ENCODE measurements at places on chromosomes 16 and 17.
A peak's percentile ranks its signal among the peaks of the same experiment; 100 is the strongest.

GRCh38 chr17:29760279-29761039 lies 137.7 kb upstream of the CORO6 start:
- H3K27ac ChIP-seq = peak overlapping the region; percentile 54
- H3K4me1 ChIP-seq = peaks cover 3% of the 10 kb centered on the region
- DNase-seq = no peak
- no peaks in the 10 kb centered on the region for H3K36me3 ChIP-seq

DNA sequence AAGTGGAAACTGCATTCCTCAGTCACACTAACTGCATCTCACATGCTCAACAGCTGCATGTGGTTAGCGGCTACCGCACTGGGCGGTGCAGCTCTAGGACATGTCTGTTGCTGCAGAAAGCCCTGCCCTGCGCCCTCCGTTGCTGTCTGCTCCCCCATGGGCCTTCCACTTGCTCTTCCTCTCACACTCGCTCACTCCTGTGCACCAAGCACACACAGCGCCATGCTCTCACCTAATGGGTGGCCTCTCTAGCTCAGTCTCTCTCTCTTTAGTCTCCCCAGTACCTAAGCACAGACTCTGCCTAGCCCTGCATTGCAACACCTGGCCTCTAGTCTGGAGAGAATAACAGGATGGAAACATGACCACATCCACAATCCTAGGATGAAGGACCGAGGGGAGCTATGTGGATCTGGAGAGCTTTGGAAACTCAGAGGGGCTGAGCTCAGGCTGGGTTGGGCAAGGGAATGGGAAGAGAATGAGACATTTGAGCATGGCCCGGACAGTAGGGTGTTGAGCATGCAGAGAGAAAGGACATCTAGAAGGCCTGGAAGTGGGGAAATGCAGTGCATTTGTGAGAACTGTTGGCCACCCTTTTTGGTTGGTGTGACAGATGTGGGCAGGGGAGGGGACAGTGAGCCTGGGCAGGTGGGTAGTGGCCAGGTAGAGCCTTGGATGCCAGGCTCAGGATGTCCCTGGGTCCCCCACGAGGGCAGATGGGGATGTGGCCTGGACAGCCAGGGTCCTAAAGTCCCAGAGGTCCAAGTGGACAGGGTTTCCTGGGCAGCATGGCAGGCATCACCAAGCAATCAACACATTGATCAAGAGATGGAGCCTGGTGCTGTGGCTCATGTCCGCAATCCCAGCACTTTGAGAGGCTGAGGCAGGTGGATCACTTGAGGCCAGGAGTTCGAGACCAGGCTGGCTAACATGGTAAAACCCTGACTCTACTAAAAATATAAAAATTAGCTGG lies 16.1 kb downstream of the SGCA start:
- no peak overlapping the region for H3K4me3 ChIP-seq
- peaks cover 9% of the 10 kb centered on the region for H3K4me1 ChIP-seq
- peak overlapping the region; percentile 85 for H3K27ac ChIP-seq
- H3K36me3 ChIP-seq = no peaks in the 10 kb centered on the region
- H3K27me3 ChIP-seq = no peaks in the 10 kb centered on the region
- DNase-seq = no peak

GRCh38 chr16:6189216-6189615 lies 1091.6 kb upstream of the EEF2KMT start:
- H3K4me1 ChIP-seq = no peaks in the 10 kb centered on the region
- H3K36me3 ChIP-seq = no peaks in the 10 kb centered on the region
- no peak for DNase-seq
- no peaks in the 10 kb centered on the region for H3K27me3 ChIP-seq

- H3K27me3 ChIP-seq = peaks cover 3% of the 10 kb centered on the region
- no peak for DNase-seq
- no peaks in the 10 kb centered on the region for H3K36me3 ChIP-seq
- H3K27ac ChIP-seq = no peak overlapping the region
Measured at GRCh38 chr16:24504472-24505345, 34.7 kb upstream of the RBBP6 start.

DNA sequence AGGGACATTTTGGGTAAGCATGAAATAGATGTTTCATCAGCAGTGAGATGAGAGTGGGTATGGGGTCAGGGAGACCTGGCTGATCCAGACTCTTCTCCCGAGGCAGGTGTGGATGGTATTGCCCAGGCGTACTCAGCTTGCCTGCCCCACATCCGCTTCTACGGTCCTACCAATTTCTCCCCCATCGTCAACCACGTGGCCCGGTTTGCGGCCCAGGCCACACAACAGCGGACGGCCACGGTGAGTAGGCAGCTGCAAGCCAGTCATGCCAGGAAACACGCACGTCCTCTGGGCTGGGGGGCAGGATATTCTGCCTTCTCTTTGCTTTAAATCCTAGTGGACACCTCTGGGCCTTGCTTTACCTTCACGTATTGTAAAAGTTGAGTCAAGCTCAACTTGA lies 44.7 kb downstream of the CPNE2 start:
- DNase-seq = no peak
- no peak overlapping the region for H3K27ac ChIP-seq
- no peaks in the 10 kb centered on the region for H3K4me1 ChIP-seq
- H3K36me3 ChIP-seq = no peaks in the 10 kb centered on the region

- H3K4me1 ChIP-seq = peaks cover 7% of the 10 kb centered on the region
- no peaks in the 10 kb centered on the region for H3K36me3 ChIP-seq
- no peak overlapping the region for H3K27ac ChIP-seq
- H3K4me3 ChIP-seq = no peak overlapping the region
- H3K27me3 ChIP-seq = no peaks in the 10 kb centered on the region
- no peak for DNase-seq
Measured at GRCh38 chr17:7846765-7847661, 7.9 kb upstream of the TMEM88 start.

GRCh38 chr16:87652799-87653198 lies 50.5 kb downstream of the JPH3 start:
- H3K4me1 ChIP-seq = no peaks in the 10 kb centered on the region
- H3K36me3 ChIP-seq = no peaks in the 10 kb centered on the region
- no peaks in the 10 kb centered on the region for H3K27me3 ChIP-seq
- no peak overlapping the region for H3K4me3 ChIP-seq
- H3K27ac ChIP-seq = no peak overlapping the region

DNA sequence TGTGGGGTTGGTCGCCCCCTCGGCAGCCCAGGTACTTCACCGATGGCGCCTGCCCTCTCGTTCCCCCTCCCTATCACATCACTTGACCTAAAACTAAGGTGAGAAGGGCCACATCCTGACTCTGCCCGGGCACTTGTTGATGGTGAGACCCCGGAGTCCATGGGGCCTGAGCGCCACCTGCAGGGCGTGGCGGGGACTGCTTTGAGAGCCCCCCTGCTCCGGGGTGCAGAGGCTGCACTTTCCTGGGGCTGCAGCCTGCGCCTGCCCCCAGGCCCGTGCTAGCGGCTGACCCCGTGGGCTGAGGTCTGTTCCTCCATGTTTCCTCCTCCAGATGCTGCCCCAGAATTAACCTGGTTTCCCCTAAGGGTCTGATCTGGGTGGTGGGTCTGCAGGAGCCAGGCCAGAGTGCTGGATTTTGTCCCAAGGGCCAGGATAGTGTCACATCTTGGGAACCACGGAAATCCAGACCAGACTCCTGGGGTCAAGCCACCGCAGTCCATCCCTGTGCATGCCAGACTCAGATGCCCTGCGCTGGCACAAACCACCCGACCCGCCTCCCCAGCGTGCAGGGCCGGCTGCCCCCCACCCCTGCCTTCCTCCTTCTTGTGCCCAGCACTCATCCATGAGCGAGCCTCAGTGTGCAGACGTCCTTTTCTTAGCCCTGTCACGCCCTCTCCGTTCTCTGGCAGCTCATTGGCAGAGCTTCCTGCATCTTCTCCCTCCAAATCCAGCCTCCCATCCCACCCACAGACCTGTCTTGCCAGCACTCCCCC lies 2.7 kb downstream of the NDUFAF8 start:
- no peak overlapping the region for H3K27ac ChIP-seq
- H3K4me1 ChIP-seq = no peaks in the 10 kb centered on the region
- H3K4me3 ChIP-seq = no peak overlapping the region

DNA sequence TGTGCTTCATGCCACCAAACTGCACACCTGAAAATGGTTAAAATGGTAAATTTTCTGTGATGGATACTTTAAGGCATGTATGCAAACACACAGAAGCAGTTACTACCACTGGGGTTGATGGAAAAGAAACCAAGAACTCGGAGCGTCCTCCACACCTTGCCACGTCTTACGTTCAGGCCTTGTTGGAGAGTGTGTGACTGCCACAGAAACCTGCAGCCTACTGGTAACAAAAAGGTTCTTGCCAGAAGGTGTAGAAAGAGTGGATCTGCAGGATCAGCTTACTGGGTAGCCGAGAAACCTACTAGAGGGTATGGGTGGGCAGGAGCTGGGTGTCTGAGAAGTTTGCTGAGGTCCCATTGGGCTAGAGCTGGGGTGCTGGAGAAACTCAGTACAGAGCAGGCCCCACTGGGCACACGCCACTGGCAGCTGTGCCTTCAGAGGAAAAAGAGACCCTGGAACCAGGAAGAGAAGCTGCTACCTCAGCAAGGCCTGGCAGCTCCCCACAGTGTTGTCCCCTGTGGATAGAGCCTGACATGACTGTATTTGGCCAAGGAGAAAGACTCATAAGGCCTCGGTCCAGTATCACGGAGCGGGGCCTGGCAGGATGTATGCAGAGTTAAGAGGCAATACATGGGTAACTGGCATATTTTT lies 204.6 kb downstream of the SEC14L1 start:
- no peaks in the 10 kb centered on the region for H3K27me3 ChIP-seq
- no peak overlapping the region for H3K4me3 ChIP-seq
- no peak for DNase-seq

DNA sequence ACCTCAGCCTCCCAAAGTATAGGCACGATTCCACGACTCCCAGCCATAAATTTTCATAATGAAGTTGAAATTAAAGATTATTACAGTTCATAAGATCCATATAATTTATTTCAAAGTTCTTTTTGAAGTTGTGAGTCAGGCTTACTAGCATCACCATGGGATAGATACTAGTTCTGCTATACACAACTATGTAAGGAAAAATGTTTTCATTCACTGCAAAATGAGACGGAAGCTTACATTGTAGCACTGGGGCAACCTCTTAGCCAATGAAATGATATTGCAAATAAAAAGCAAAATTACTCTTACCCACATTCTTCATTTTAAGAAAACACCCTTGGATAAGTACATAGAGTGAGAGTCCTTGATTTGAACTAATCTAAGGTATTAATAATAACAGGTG lies 18.8 kb upstream of the MARCHF10 start:
- no peak for DNase-seq
- no peak overlapping the region for H3K4me3 ChIP-seq
- no peak overlapping the region for H3K27ac ChIP-seq
- H3K4me1 ChIP-seq = no peaks in the 10 kb centered on the region
- H3K36me3 ChIP-seq = no peaks in the 10 kb centered on the region
- no peaks in the 10 kb centered on the region for H3K27me3 ChIP-seq

- no peak for DNase-seq
- H3K27me3 ChIP-seq = no peaks in the 10 kb centered on the region
- H3K4me3 ChIP-seq = no peak overlapping the region
- H3K4me1 ChIP-seq = no peaks in the 10 kb centered on the region
Measured at GRCh38 chr16:58649707-58650106, 20.1 kb upstream of the CNOT1 start.

DNA sequence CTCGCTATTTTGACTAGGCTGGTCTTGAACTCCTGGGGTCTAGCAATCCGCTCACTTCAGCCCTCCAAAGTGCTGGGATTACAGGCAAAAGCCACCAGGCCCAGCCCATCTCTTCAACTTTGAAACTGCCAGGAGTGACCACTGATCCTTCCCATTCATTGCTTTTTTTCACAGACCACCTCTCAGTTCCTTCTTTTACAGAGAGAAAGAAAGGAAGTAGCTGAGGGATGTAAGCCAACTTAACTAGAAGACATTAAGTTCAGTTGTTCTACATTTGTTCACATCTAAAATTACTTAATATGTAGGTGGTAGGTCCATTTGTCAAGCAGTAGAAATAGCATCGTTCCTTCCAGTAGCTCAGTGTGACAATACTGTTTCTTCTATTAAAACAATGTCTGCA lies 219.8 kb downstream of the STX8 start:
- no peak for DNase-seq
- no peaks in the 10 kb centered on the region for H3K36me3 ChIP-seq
- no peaks in the 10 kb centered on the region for H3K4me1 ChIP-seq
- no peak overlapping the region for H3K27ac ChIP-seq
- H3K27me3 ChIP-seq = no peaks in the 10 kb centered on the region

GRCh38 chr16:61289141-61289540 lies 747.1 kb downstream of the CDH8 start:
- DNase-seq = no peak
- no peaks in the 10 kb centered on the region for H3K36me3 ChIP-seq
- no peaks in the 10 kb centered on the region for H3K4me1 ChIP-seq
- no peaks in the 10 kb centered on the region for H3K27me3 ChIP-seq
- no peak overlapping the region for H3K27ac ChIP-seq
- H3K4me3 ChIP-seq = no peak overlapping the region

DNA sequence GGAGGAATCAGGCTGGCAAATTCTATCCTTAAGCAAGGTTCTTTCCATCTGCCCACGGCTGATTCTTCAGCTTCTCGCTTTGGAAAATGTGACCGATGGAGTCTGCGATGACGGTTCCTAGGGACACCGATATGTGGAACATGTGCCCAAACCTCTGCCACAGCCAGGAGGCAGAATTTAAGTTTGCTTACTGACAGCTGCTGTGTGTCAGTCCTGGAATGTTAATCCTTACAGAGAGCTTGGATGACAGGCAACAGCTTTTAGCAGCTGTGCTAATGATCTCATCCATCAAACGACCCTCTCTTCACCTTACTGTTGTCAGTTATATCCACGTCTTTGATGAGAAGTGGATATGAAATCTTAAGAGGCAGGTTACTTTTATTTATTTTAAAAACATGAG lies 11.4 kb upstream of the MYH13 start:
- H3K27me3 ChIP-seq = no peaks in the 10 kb centered on the region
- H3K4me1 ChIP-seq = no peaks in the 10 kb centered on the region
- no peaks in the 10 kb centered on the region for H3K36me3 ChIP-seq
- H3K27ac ChIP-seq = no peak overlapping the region
- no peak for DNase-seq

DNA sequence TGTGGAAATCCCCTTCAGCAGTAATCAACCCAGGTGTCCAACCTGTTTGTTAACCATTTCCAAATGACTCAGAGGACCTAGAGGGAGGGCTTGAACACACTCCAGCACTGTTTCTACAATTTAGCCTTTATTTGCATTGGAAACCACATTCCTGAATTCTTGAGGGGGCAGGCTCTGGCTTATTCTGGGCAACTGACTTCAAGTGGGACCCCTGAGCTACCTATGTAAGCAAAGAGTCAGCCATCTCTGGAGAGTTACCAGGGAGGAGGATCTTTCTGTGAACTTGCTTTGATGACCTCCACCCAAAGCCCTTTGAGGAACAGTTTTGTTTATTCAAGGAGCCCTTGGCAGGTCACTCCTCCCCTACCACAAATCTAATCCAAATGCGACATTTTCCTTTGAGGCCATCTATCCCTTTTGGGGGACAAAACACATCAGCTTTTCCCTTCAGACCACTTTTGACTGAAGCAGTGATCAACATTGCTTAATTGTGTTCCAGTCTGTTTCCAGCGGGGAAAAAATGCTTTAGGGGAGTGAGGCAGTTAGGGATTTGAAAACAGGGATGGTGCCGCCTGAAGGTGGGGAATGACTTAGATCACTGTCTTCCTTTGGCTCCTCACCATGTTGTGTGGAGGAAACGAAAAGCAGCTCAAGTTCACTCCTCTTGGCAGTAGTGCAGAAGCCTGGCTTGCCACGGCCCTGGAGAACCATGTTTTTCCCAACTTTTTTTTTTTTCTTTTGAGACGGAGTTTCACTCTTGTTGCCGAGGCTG lies 46.2 kb downstream of the TUBD1 start:
- H3K4me3 ChIP-seq = peak overlapping the region; percentile 10
- H3K27me3 ChIP-seq = no peaks in the 10 kb centered on the region
- peak overlapping the region; percentile 95 for H3K27ac ChIP-seq
- H3K36me3 ChIP-seq = no peaks in the 10 kb centered on the region
- H3K4me1 ChIP-seq = peaks cover 8% of the 10 kb centered on the region

All from breast epithelium (tissue), 4 donors.